Activated T-cell treated with anti-CD3 and anti-CD28 coated beads, Interleukin-2, amount 50 U/mL, for 72 hours (primary cell): ENCODE measurements at places on chromosomes 5 and 9.

DNA sequence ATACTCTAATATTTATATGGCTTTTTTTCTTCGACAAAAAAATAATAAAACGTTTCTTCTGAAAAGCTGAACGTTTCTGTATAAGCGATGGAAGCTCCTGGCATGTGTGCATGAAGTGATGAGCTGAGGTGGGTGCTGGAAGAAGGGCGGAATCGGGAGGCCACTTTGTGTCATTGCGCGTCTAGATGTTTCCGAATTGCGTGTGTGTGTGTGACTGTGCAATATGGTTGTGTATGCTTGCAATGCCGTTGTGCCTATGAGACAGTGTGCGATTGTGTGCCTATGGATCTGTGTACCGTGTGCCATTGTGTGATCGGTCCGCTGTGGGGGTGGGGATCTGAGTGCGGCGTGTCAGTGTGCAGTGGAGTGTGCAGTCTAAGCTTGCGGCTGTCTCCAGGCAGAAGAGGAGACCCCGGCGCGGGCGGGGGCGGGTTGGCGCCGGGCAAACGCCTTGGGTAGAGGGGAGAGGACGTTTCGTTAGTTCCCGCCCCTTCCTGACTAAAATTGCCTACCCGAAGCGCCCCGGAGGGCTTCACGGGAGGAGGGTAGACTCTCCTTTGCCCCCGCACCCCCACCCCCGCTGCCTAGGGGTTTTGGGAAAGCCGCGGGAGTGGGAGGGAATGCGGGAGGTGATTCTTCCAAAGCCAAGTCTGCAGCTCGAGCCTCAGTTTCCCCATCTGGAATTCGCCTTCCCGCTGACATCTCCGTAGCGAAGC lies 24.2 kb downstream of the PCDHGC5 start:
- DNase-seq, result peak; percentile 41

GRCh38 chr9:111438541-111439235 lies 45.5 kb downstream of the ECPAS start:
- DNase-seq, result no peak

GRCh38 chr9:86644675-86645034 lies 290.4 kb upstream of the TUT7 start:
- no peak for DNase-seq

DNA sequence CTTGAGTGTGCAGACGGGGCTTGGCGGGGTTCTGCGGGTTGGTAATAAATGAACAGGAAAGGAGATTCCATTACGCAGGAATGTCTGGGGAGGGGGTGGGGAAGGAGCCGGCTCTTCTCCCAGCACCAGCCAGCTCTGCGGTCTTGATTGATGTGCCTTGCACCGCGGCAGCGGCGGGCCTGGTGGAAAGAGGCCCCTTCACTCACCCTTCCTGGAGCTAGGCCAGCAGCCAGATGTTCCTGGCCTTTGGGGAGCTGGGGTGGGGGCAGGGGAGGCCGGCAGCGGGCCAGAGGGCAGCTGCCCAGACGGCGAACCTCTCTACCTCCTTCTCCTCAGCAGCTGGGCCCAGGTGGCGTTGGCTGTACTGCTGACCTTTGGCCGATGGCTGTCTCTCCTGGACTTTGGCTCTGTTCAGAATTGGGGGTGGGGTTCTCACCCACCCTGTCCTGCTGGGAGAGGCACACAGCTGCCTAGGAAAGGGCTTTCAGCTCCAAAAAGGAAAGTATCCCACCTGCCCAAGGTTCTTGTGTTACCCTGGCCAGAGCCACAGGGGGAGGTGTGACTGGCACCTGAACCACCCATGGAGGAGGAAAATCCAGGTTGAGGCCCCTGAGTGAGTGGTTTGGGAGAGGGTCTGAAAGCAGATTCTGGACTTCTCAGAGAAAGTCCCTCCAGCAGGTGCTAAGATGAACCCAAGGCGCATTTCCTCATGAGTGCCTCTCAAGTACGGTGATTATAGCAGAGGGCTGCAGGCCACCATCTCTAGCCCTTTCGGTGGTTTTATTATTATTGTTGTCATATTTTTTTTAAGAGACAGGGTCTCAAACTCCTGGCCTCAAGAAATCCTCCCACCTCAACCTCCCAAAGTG lies 58.0 kb upstream of the SYNPO start:
- no peak for DNase-seq

GRCh38 chr9:69621730-69622460 lies 50.3 kb downstream of the APBA1 start:
- DNase-seq, result no peak

DNA sequence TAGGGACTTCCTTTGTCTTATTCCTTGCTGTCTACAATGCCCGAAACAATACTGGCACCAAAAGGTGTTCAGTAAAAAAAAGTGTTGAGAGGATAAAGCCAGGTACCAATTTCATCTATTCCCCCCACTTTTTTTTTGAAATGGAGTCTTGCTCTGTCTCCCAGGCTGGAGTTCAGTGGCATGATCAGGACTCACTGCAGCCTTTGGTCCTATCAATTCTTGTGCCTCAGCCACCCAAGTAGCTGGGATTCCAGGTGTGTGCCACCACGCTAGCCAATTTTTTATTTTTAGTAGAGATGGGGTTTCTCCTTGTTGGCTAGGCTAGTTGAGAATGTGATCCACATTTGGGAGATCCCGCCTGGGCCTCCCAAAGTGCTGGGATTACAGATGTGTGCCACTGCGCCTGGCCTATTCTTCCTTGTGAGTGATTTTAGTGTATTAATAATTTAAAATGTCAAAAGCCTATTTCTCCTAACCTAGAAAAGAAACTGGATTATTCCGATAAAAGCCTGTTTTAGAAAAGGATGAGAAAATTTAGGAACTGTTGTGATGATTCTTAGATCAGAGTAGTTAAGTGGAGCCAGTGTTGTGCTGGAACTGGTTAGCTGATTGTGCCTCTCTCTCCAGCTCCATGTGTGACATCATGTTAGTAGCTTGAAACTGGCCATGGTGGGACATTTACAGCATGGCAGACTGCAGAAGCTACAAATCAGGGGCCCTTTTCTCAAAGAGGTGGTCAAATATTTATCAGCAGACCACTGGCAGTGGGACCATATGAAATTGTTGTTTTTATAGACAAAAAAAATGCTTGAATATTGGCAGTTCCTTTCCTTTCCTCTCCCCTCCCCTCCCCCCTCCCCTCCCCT lies 14.3 kb downstream of the CDC42SE2 start:
- DNase-seq, result no peak

- DNase-seq, result no peak
These were observed 172.2 kb downstream of the ERCC6L2 start for GRCh38 chr9:96047741-96048103.

- DNase-seq, result no peak
These were observed 55.8 kb downstream of the ZNF354C start for GRCh38 chr5:179115845-179116524.

DNA sequence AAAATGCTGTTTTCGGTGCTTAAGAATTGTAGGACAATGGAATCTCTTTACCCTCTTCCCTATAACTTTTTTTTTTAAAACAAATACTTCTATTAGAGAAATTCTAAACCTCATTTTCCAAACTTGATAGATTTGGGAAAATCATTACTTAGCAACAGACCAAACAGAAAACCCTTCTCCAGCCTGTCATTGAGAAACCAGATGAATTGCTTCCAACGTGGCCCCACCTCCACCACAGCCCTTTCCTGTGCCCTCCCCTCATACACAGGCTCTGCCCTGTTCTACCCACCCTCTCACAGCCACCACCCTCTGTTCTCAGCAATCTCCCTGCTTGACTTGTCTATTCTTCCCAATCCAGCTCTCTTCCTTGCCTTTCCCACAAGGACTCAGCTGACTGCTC lies 221.2 kb downstream of the DMRT2 start:
- no peak for DNase-seq

DNA sequence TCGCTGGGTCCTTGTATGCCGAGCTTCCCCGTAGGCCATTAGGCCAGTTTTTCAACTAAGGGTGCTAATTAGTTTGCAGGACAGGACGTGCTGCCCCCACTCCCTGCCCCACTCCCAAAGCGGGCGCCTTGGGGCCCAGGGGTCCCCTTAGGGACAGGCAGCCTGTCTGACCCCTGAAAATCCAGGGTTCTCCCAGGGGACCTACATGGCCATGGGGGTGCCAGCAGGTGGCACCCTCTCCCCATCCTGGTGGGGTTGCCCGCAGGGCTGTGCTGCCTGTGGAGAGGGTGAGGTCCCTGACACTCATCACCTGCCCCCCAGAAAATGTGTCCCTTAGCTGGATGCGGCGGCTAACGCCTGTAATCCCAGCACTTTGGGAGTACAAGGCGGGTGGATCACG lies 8.5 kb upstream of the CCDC187 start:
- DNase-seq, result peak; percentile 57

- DNase-seq, result no peak
These were observed 43.3 kb downstream of the TLE4 start for GRCh38 chr9:79615038-79615437.

GRCh38 chr5:143142596-143143435 lies 260.7 kb downstream of the NR3C1 start:
- no peak for DNase-seq

- no peak for DNase-seq
These were observed 35.4 kb upstream of the C5orf47 start for GRCh38 chr5:173953528-173954090.

- DNase-seq, result no peak
These were observed 101.1 kb upstream of the NR4A3 start for GRCh38 chr9:99720455-99721050.

GRCh38 chr5:31301833-31302232 lies 108.3 kb downstream of the CDH6 start:
- no peak for DNase-seq

- DNase-seq, result no peak
These were observed 34.8 kb upstream of the TTC23L start for GRCh38 chr5:34803974-34804732.
